PC-3 (cell line): ENCODE measurements at places on chromosomes 7 and 10. TPM values are rescaled to one million over a fixed set of nuclear protein-coding genes. Genes with fewer than 3 reads are reported as not detected.

ELN gene
- total RNA-seq, result 0.07 TPM in 1 of 2 replicates, not detected in the other

CCDC172 gene
- total RNA-seq, result not detected in 2 replicates

HIP1 gene
- total RNA-seq, result 5.3 and 6.6 TPM in 2 replicates

HOXA10 gene
- 36.0 and 46.1 TPM in 2 replicates for total RNA-seq

MSRB2 gene
- 14.3 and 18.8 TPM in 2 replicates for total RNA-seq

CDK14 gene
- 6.6 and 8.2 TPM in 2 replicates for total RNA-seq

PIK3CG gene
- not detected in 2 replicates for total RNA-seq

NIPSNAP2 gene
- 63.9 and 65.8 TPM in 2 replicates for total RNA-seq
